ENCODE measurements at places on chromosomes 11 and 22.

DNA sequence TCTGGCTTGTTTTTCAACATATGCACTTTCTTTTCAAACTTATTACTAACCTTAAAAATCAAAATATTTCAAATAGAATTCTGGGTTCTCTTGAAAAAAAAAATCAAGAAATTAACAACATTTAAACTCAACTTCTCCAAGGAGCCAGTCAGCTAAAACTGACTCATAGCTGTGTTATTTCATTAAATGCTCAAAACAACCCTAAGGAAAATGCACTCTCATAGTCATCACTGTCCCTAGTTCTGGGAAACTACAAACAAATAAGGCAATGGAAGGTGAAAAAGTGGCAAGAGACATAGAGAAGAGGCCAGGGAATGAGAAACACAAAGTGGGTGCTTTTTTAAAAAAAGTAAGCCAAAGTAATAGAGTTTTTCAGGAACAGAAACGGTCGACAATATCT lies 4.1 kb upstream of the ARHGAP20 start:
- DNase-seq: peak; percentile 45

DNA sequence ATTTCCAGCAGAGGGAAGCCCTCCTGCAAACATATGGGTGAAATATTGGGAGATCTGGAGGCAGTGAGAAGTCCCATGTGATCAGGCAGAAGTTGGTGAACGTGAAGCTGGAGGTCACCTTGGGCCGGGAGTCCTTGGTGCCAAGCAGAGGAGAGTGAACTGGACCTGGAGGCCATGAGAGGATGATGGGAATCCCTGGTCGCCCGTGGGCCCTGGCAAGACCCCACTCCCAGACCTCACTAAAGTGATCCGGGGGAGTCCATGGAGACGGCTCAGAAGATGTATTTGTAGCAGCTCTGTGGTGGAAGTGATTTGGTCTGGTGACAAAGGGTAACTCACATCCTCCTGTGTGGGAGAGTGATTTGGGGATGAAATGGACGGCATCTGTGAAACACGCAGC lies 71.0 kb downstream of the ARHGAP8 start:
- no peak for DNase-seq

- no peak for DNase-seq
Measured at GRCh38 chr11:85062659-85063058, 564.5 kb downstream of the DLG2 start.

DNA sequence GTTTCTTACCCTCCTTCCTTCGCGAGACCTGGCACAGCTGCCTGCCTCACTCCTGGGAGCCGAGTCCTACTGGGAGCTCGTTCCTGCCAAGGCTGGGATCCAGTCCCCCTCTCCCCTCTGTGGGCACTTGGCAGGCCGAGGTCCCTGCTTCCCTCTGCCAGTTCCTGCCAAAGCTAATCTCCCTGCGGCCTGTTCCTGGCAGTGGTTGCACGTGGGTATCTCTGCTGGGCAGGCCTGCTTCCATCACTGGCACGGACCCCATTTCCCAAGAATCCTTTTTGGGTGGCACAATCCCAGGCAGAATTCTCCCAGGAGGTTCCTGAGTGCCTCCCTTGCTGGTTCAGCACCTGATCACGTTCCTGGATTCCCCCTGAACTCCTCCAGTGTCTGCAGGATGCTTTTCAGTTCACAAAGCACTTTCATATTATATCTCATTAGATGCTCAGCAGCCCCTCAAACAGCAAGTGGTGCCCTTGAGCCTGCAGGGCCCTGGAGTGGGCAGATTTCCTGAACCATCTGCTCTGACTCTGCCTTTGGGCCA lies 96.5 kb downstream of the RRM1 start:
- no peak for DNase-seq

GRCh38 chr11:110453684-110454354 lies 24.1 kb downstream of the FDX1 start:
- DNase-seq: peak; percentile 32

DNA sequence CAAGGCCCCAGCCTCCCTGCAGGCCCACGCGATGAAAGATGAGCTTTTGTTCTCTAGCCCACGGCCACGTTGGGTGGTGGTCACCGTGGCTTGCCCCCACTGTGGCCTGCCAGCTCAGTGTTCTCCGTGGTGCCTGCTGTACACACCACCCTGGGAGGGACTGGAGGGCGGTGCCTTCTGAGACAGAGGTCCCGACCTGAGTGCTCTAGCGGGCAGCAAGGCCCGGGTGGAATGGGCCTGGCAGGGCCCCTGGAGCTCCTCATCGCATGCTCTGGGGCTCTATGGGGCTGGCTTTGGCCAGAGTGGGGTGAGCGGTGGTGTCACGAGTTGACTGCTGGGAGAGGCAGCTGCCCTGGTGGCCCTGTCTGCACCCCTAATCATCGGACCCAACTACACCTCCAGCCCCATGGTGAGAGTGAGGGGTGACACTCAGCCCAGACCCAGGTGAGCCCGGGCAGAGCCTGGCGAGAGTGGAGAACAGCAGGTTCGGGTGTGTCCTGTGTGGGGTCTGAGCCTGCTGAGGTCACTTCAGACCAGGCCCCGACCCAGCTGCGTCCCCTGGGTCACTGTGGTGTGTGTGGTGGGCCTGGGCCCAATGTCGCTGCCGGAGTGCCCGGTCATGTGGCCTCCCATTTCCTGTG lies 541.9 kb downstream of the TBC1D22A start:
- no peak for DNase-seq

- peak; percentile 74 for DNase-seq
Measured at GRCh38 chr11:109405671-109406070, 16.3 kb upstream of the C11orf87 start.

- peak; percentile 63 for DNase-seq
Measured at GRCh38 chr11:35531246-35531645, 5.8 kb upstream of the PAMR1 start.

DNA sequence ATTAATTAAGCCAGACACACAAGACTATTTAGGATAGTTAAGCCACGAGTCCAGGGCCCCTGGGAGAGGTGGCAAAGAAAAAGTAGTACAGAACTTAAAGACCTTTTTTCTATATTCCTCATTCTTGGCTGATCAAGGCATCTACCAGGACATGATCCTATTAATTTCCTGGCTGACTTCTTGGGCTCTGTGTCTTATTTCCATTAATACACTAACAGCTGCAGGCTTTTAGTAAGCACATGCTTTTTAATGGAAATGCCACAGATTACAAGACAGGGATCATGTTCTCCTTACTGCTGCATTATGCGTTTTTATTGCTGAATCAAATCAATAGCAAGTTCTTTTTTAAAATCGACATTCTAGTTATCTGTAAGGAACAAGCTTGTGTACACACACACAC lies 35.2 kb downstream of the BTG4 start:
- DNase-seq: no peak

- no peak for DNase-seq
Measured at GRCh38 chr22:33756508-33756949, 163.7 kb downstream of the LARGE1 start.

DNA sequence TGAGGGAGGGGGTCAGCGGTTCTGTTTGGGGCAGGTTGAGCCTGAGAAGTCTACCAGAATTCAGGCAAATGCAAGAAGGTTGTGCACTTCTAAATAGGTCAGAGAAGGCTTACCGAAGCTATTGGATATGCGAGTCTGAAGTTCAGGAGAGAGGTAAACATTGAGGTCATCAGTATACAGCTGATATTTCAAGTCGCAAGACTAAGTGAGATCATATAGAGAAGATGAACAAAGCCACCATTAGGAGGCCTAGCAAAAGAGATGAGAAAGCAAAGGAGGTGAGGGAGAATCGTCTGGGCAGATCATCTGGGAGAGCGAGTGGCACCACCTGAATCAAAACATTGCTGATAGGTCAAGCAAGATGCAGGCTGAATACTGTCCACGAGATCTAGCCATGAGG lies 430.6 kb downstream of the BUD13 start:
- no peak for DNase-seq

- no peak for DNase-seq
Measured at GRCh38 chr11:8265681-8266241, 2.1 kb upstream of the LMO1 start.

DNA sequence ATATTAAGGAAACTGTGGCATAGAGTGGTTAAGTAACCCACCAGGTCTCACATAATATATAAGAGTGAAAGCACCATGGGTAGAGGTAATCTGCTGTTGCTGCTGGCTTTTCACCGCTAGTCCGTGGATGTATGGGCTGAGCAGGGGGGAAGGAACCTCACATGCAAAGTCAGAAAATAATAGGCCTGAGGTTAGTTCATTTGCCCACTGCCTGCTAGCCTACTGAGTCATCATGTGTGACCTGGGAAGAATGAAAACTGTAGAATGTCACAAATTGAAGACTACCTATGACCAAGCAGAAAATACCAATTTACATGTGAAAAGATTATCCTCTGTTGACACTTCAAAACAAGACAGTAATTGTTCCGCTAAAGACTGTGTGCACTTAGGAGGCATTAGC lies 560.1 kb upstream of the FAT3 start:
- no peak for DNase-seq

GRCh38 chr22:32106930-32107329 lies 52.2 kb downstream of the C22orf42 start:
- DNase-seq: peak; percentile 22

- DNase-seq: no peak
Measured at GRCh38 chr11:96412761-96413381, 23.1 kb downstream of the JRKL start.

GRCh38 chr22:22009661-22010060 lies 27.1 kb upstream of the TOP3B start:
- no peak for DNase-seq

DNA sequence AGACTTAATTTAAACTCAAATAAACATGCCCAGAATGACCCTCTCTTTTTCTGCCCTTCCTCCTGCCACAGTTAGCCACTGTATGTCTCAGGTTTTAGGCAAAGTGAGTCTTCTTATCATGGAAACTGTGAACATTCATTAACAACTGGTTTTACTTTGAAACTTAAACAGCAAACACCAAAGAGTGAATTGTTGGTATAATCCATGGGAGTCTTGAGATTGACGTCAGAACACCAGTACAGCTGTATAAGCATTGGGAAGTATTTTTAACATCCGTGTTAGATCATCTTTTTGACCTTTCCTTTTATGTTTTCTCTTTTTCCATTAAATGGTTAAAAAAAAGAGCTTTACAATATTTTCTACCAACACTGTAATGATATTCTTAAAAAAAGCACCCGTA lies 38.9 kb downstream of the ARHGEF12 start:
- no peak for DNase-seq

- no peak for DNase-seq
Measured at GRCh38 chr22:22547692-22548300, 11.3 kb downstream of the PRAME start.

DNA sequence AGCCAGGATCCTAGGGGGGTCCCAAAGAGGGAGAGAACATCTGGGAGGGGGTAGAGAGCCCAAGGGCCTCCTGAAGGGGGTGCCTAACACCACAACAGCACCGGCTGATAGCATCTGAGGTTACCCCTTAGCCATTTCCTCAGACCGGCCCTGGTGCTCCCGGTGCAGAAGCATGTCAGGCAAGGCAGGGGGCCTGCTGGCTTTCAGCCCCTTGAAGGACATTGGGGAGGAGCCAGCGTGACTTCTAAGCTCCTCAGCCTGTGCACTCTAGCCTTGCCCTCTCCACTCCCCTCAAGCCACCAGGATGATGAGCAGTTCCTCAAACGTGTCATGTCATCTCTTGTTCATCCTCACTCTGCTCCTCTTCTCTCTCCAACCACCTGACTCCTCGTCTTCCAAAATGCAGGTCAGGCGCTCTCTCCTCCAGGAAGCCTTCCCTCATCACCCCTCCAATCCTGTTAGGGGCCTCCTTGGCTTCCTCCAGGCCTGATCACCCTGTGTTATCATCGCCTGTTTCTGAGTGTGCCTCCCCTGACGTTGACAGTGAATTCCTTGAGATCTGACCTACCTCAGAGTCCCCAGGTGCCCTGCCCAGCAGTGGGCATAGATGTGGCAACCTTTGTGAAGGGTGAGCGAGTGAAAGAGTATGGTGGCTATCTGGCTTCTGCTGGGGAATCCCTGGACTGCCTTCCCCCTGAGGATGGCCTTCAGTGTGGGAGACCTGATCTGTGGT lies 6.1 kb downstream of the P2RY2 start:
- no peak for DNase-seq

DNA sequence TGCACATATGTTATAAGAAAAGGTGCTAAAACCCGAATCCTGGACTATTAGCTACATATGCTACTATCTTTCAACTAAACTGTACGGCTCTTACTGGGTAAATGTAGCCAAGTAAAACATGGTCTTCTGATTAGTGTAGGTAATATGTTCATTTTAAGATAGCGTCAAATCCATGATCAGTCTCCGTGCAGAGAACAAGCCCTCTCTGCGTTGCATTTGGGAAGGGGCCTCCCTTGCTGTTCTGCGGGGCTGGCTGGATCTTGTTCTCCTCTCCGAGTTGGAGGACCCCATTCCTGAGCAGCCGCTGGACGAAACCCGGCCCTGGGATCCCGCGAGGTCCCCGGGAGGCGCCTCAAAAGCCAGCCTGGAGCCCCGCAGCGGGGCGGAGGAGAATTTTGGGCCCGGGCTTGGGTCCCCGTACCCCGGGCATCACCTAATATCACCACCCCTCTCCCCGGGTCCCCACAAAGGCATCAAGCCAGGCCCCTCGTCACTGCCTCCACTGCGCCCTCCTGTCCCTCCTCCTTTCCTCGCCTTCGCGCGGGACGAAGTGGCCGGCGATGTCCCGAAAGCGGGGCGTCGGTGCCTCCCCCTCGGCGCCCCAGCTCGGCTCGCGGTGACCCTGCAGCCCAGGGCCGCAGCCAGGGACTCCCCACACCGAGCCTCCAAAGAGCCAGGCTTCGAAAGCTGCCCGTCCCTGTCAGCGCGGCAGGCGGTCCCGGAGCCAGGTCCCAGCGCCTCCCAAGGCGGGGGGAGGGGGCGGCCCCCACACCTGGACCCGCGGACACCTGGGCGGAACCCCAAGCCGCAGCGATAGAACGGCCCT lies 54.5 kb upstream of the FBXO3 start:
- DNase-seq: no peak

- DNase-seq: no peak
Measured at GRCh38 chr22:33188326-33188725, 130.1 kb upstream of the SYN3 start.

DNA sequence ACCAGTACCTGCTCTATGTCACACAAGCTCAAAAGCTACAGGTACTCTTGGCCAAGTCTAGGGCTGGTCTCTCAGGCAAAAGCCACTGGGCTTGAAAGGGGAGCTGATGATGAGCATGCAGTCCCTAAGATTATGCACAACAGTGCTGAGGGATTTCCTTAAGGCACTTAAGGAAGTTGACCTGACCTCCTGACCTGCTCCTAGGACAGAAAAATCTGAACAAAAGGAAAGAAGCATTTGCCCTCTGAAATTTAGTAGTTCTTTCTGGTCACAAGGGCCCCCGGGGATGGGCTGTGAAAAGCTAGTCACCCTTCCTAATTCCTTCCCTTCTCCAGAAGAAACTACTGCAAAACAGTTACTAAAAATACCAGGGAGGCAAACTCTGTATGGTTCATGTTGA lies 83.6 kb upstream of the PHOX2A start:
- no peak for DNase-seq

Data from fibroblast of skin of scalp (primary cell).